ENCODE measurements at places on chromosomes 11 and 22. TPM values are rescaled to one million over a fixed set of nuclear protein-coding genes. Genes with fewer than 3 reads are reported as not detected.

OVOL1 gene
- not detected for total RNA-seq

YIF1A gene
- 36.8 TPM for total RNA-seq

TTC38 gene
- total RNA-seq, result 6.7 TPM

- DNase-seq, result no peak
Measured at GRCh38 chr11:74683941-74684481, 47.2 kb downstream of the CHRDL2 start.

- DNase-seq, result no peak
Measured at GRCh38 chr22:38872831-38873248, 824 bp upstream of the CBX6 start.

- no peak for DNase-seq
Measured at GRCh38 chr11:121723246-121723741, 270.5 kb upstream of the SORL1-AS1 start.

- no peak for DNase-seq
Measured at GRCh38 chr11:20594274-20595061, 4.9 kb upstream of the SLC6A5 start.

- no peak for DNase-seq
Measured at GRCh38 chr11:123428116-123428715, 1.9 kb upstream of the GRAMD1B start.

DNA sequence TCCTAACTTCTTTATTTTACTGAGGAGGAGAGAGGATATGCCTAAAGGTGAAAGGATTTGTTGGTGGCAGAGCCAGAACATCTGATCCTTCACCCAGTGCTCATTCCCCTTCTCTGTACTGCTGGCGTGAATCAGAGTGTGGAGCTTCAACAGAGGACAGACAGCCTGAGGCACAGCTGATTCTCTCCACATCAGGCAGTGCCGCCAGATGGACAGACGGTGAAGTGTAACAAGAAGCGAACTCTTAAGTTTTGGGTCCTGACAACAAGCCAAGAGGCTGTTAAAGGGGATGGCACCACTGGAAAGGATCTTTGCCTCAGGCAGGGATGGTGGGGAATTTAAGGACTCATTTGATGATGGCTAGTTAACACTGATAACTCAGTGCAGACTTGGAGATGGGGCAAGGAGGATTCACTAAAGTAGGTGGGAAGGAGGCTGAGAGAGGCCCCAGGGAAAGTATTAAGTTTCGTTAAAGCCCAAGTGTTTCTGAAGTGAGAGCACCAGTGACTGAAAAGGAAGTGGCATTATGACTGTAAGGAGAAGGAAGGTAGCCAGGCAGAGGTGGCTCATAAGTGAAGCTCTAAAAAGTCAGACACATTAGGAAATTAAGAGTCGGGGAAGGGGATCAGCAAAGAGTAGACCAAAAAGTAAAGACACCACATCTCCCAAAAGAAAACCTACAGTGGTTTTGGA, 81.3 kb downstream of the CLPB start:
- no peak for DNase-seq

- DNase-seq, result no peak
Measured at GRCh38 chr11:10222399-10222798, 71.6 kb downstream of the SBF2 start.
